OCI-LY7 (cell line): ENCODE measurements at places on chromosomes 3 and 15.

GRCh38 chr3:36908647-36909180 lies 36.1 kb downstream of the TRANK1 start:
- no peak for DNase-seq

GRCh38 chr3:37715358-37715757 lies 146.3 kb upstream of the CTDSPL start:
- DNase-seq, result no peak

- no peak for DNase-seq
Measured at GRCh38 chr3:73556520-73557372, 68.0 kb downstream of the PDZRN3 start.

DNA sequence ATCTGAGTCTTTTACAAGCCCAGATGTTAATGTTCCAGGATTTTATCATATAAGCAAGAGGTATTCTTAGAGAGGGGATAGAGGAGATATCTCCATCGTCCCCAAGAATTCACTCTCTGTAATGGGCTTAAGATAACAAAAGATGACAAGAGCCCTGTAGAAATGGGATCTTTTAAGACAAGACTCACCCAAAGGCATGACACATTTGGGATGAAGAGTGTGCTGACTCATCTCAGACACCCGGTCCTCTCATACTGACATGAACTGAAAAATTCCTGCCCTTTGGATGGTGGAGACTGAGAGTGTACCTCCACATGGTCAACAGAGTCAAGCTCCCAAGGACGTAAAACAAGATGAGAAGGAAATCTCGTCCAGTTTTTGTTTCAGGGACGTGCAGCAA lies 11.0 kb downstream of the LEKR1 start:
- no peak for DNase-seq

- no peak for DNase-seq
Measured at GRCh38 chr3:81154611-81155143, 606.8 kb downstream of the GBE1 start.

DNA sequence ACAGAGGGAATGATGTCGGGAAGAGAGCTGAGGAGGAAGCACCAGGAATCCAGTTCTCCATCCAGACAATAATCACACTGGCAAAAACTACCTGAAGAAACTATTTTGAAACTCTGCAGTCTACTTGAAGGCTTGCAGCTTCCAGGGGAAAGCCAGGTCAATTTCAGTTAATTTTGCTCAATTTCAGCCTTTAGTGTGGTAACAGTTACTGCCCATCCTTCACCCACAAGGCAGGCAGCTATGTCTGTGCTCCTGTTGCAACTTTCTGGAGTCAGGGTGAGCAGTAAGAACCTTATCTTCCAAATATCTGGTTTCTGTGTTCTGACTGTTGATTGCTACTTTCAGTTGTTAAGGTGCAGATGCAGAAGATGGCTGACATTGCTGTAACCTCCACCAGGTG lies 221.7 kb downstream of the ADAMTS17 start:
- DNase-seq, result no peak

DNA sequence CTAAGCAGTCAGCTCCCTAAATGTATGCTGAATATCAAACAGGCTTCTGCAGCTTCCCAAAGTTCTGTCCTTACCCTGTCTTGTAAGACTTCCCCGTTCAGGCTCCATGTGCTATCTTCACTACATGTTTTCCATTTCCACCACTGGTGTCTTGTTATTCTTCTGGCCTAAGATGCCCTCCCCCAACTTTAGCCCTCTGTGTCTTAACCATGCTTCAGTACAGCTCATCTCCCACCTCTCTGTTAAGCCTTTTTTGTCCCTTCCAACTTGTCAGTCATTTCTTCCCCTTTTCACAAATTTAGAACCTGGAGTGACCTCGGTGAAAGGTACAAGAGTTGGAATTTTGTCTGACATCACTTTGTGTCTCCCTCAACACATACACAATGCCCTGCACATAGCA lies 151.7 kb upstream of the TBL1XR1 start:
- no peak for DNase-seq

GRCh38 chr15:63006032-63006878 lies 36.3 kb upstream of the TPM1 start:
- no peak for DNase-seq
